IgD-negative memory B cell (primary cell): ENCODE measurements at places on chromosomes 6 and 20. TPM values are rescaled to one million over a fixed set of nuclear protein-coding genes. Genes with fewer than 3 reads are reported as not detected.

SPDEF gene
- polyA plus RNA-seq: not detected

BANF2 gene
- polyA plus RNA-seq: not detected

SLA2 gene
- 0.68 TPM for polyA plus RNA-seq

MYB gene
- polyA plus RNA-seq: not detected

PSORS1C2 gene
- polyA plus RNA-seq: not detected

OLIG3 gene
- polyA plus RNA-seq: not detected

COL11A2 gene
- not detected for polyA plus RNA-seq

SAYSD1 gene
- 16.1 TPM for polyA plus RNA-seq

RPS18 gene
- polyA plus RNA-seq: 9,150 TPM

PRKN gene
- 0.55 TPM for polyA plus RNA-seq

SYCP2L gene
- not detected for polyA plus RNA-seq

PSMG4 gene
- polyA plus RNA-seq: 43.5 TPM

IL17F gene
- polyA plus RNA-seq: not detected

SLC52A3 gene
- polyA plus RNA-seq: not detected

RBPJL gene
- polyA plus RNA-seq: not detected

CRISP2 gene
- not detected for polyA plus RNA-seq

SPATA25 gene
- polyA plus RNA-seq: not detected

F13A1 gene
- 3.7 TPM for polyA plus RNA-seq

SIGLEC1 gene
- polyA plus RNA-seq: not detected

ULBP2 gene
- polyA plus RNA-seq: 0.33 TPM

NDUFAF5 gene
- polyA plus RNA-seq: 9.1 TPM

MEP1A gene
- not detected for polyA plus RNA-seq

ELOVL4 gene
- polyA plus RNA-seq: not detected

LST1 gene
- 20.5 TPM for polyA plus RNA-seq

TMC2 gene
- not detected for polyA plus RNA-seq

L3MBTL1 gene
- 0.88 TPM for polyA plus RNA-seq

DNAH8 gene
- polyA plus RNA-seq: 0.94 TPM

OR12D3 gene
- polyA plus RNA-seq: not detected

HNF4A gene
- not detected for polyA plus RNA-seq

TMEM74B gene
- 0.80 TPM for polyA plus RNA-seq

LY6G6C gene
- not detected for polyA plus RNA-seq

PAX1 gene
- not detected for polyA plus RNA-seq

SLC17A3 gene
- not detected for polyA plus RNA-seq

SMLR1 gene
- not detected for polyA plus RNA-seq

FAM217B gene
- 24.9 TPM for polyA plus RNA-seq

MLN gene
- not detected for polyA plus RNA-seq

OTOR gene
- polyA plus RNA-seq: not detected

CST4 gene
- not detected for polyA plus RNA-seq

NRSN1 gene
- not detected for polyA plus RNA-seq

RAB44 gene
- polyA plus RNA-seq: not detected

HMGCLL1 gene
- not detected for polyA plus RNA-seq

CD24 gene
- 261 TPM for polyA plus RNA-seq

SPEF1 gene
- polyA plus RNA-seq: not detected

FAXC gene
- polyA plus RNA-seq: not detected

PRR18 gene
- polyA plus RNA-seq: not detected

MUC22 gene
- not detected for polyA plus RNA-seq

CD93 gene
- polyA plus RNA-seq: not detected
